ENCODE measurements at places on chromosomes 3 and 15.

GRCh38 chr3:120420928-120421551 is 29.8 kb downstream of the FSTL1 start:
- no peak for DNase-seq

DNA sequence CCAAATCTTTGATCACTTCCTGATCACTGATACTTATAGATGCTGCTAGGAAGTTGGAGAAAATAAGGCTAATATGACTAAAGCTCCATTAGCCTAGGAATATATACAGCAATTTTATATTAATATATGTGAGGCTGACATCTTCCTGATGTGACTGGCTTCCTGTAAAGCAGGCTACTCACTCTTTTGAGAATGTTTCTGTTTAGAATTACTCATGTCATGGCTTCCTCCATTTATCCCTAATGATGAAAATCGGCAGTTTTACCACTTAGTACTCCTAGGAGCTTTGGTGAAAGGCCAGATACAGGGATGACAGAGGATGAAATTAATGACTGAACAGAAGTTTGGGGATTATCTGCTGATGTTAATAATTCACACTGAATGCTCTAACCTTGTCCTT is 3.9 kb upstream of the MAP1A start:
- DNase-seq = no peak

DNA sequence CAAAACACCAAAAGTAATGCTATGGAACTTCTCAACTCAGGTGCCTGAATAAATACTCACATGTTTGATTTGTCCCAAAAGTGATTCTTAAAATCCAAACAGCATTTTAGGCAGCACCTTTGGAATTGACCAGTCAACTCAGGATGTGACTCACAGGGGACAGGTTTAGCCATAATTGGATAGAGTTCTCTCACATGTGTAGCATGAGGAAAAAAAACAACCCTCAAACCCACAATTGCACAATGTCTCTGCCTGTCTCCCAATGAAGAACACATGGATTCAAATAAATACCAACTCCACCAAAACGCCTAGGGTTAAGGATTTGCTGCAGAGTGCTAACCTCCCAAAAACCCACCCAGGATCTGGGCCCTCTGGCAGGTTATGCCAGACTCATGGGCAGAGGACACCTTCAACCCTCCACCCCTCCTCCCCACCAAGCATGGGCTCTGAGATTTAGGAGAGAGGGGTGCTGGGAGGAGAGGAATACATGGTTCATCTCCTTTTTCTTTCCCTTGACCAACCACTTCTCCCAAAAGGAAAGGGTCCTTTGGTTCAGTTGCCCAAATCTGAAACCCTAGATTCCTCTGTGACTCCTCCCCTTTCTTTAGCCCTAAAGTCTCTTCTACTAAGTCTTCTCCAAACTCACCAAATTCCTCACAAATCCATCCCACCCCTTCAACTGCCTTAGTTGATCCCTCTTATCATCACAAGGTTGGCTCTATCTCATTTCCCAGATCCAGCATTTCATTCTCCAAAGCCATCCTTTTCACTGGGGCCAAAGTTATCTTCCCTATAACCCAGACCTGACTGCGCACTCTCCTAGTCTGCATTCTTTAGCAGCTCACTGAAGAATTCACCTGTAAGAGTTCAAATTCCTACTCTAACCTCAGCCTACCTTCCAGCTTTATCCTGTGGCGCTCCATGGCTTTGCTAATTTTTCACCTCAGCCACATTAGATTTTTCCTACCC is 7.7 kb downstream of the RYK start:
- DNase-seq = no peak

DNA sequence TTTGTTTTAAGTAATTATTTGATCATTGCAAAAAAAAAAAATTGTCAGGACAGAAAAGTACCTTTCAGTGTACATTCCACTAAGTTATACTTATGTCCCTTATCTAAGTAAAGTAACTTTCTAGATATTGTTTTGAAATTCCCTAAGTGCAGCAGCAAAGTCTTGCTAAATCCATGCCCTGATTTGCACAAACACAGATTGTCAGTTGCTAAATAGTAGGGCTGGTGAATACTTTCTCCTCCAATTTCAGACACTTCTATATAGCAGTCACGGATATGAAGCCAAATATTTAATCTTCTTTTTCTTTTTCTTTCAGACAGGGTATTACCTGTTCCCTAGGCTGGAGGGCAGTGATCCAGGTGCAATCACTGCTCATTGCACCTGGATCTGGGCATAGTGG is 12.9 kb downstream of the LRRC2 start:
- no peak for DNase-seq

GRCh38 chr15:51577636-51578304 is 44.8 kb downstream of the DMXL2 start:
- no peak for DNase-seq

DNA sequence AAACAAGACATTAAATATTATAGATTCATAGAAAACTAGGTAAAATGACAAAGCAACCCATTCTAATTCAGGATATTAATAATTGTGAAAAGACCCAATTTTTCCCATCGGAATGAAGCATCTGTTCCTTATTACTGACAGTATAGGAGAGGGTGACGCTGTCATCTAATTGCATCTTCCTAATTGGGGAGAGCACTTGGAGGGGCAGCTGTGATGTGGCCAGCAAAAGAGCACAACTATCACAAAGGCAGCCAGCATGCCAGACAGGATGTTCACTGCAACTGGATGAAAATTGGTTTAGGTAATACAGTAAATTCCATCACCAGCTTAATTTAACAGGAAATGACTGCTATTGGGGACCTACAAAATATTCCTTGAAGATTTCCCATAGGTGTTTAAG is 21.9 kb upstream of the MINAR1 start:
- no peak for DNase-seq

DNA sequence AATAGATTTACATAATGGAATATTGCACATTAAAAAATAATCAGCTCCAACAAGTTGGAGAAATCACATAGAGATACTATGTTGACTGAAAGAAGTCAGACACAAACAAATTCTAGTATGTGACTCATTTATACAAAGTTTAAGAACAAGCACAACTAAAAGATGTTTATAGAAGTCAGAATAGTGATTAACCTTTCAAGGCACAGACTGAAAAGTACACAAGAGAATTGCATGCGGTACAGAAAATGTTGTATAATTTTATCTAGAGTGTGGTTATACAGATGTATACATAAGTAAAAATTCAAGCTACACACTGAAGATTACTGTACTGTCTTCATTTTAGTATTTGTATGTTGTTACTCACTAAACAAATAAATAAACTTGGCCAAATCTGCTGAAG is 19.3 kb upstream of the ATOSA start:
- no peak for DNase-seq

DNA sequence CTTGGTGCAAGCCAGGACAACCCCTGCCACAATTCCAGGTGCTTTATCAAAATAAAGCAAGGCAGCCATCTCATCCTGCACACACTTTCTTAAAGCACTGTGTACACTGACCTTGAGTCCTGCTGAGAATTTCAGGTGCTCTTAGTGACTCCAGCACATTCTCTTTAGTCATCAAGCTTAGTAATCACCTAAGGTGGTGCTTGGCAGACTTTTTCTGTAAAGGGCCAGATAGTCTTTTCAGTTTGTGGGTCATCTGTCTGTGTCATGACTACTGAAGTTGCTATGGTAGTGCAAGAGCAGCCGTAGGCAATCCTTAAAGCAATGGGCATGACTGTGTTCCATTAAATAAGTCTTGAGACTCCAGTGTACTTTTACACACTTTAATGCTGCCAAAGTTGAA is 36.4 kb downstream of the RIOX2 start:
- DNase-seq = no peak

GRCh38 chr3:134426660-134427181 is 52.5 kb upstream of the AMOTL2 start:
- no peak for DNase-seq

DNA sequence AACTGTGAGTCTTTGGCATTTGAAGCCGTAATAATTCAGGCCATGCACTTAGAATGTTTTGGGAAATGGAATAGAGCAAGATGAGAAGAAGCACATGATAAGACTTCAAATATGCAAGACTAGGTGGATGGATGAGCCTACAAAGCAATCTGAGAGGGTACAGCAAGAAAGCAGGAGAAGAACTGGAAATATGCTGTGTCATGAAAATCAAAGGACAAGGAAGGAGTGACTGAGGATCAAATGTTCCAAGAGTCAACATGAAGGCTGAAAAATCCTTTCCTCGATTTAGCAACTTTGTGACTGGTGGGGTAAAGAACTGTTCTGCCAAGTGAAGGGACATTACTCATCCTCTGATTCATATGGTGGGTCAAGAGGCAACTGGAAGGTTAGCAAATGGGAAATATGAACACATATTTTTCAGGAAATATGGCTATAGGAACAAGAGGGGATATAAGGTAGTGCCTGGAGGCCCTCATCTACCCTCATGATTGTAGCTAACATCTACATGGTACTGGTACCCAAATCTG is 803.7 kb upstream of the ARRDC4 start:
- no peak for DNase-seq

DNA sequence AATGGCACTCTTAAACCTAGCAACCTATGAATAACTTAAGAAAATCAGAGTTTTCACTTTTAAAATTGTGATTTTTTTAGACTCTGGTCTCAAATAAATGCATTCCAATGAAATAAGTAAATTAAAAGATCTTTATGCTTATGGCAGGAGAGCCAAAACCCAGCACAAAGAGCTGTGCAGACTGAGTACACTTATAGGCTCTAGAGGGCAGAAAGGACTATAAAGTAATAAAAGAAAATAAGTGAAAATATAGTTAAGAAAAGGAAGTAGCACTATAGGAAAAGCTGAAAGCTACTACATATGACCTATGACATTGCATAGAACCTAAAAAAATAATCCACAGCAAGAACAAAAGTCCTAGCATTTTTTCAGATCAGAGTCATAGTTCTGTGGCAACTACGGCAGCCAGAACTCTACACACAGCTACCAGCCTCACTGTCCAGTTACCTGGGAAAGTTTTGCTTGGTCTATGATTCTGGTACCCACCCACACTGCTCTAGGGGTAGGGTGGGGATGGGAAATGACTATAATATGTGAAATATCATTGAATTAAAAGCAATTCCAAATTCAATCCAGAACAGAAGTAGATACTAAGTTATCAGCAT is 30.5 kb downstream of the CLASP2 start:
- no peak for DNase-seq

- no peak for DNase-seq
Measured at GRCh38 chr3:107412376-107412775, 35.1 kb downstream of the CCDC54 start.

DNA sequence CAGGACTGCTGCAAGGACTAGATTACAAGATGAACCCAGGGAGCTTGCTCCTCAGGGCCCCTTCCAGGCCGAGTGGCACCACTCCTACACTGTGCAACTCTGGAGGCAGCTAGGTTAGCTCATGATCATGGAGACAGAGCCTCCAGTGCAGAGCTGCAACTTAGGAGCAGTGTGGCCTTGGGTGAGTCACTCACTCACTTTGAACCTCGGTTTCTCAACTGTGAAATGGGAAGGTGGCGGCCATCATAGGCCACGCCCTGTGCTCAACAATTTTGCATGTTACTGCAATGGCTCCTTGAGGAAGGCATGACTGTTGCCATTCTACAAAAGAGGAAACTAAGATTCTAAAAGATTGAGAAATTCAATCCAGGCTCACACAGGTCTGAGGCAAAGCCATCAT is 11.2 kb upstream of the CXCR6 start:
- DNase-seq = no peak

GRCh38 chr3:151816091-151816604 is 2.2 kb downstream of the AADAC start:
- no peak for DNase-seq

GRCh38 chr3:126275620-126275904 is 81.6 kb downstream of the KLF15 start:
- no peak for DNase-seq

- DNase-seq = no peak
Measured at GRCh38 chr15:27490867-27491595, 520.0 kb downstream of the GABRG3 start.

DNA sequence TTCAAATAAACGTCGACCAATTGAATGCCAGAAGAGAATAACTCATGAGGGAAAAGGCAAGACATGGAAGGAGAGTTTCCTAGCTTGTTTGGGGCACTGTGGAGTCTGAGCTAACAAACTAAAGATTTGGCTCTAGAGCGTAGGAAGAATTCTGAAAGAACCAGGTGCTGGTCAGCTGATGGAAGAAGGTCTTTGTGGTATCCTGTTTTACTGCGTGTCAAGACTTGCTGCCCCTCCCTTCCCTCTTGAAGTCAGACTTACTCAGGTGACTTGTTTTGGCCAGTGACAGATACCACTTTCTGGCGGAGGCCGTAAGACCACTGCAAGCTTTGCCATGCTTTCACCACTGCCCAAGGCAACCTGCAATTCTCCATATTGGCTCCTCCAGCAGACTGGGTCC is 673 bp upstream of the HCLS1 start:
- no peak for DNase-seq

- DNase-seq = no peak
Measured at GRCh38 chr15:78203346-78204225, 30.8 kb downstream of the ACSBG1 start.

- DNase-seq = no peak
Measured at GRCh38 chr3:42205800-42206514, 60.0 kb downstream of the CCK start.
